ENCODE measurements at places on chromosomes 7 and 10. TPM values are rescaled to one million over a fixed set of nuclear protein-coding genes. Genes with fewer than 3 reads are reported as not detected.

DNA sequence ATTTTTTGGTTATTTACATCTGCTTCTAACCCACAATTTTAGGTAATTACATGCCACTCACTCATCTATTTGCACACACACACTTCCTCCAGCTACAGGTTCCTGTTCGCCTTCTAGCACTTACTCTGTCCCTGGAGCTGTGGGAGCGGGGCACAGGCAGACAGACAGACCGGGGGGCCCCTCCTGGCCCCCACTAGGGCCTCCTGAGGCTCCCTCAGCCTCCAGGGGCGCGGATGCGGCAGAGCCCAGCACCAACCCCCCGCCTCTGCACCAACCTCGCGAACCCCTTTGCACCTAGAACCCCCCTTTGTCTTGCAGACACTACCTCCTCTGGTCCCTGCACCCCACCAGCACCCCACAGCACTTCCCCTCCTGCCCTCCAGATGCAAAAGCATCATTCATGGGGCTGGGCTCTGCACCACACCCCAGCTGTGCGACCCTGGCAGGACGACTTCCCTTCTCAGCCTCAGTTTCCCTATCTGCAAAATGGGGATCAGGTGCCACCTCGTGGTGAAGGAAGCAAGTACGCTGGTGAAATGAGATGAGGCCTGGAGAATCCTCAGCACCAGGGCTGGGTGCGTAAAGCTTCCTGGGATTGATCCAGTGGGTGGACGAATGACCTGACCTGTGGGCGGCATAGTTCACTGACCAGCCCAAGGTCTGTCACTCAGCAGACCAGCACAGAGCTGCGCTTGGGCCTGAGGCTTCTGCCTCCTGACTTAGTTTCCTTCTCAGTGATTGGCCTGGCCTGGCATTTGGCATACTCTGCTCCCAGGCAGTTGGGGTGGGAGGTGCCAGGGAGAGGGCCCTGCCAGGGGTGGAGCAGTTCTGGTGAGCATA, 37.9 kb downstream of the ELFN1 start:
- no peak for DNase-seq

DNA sequence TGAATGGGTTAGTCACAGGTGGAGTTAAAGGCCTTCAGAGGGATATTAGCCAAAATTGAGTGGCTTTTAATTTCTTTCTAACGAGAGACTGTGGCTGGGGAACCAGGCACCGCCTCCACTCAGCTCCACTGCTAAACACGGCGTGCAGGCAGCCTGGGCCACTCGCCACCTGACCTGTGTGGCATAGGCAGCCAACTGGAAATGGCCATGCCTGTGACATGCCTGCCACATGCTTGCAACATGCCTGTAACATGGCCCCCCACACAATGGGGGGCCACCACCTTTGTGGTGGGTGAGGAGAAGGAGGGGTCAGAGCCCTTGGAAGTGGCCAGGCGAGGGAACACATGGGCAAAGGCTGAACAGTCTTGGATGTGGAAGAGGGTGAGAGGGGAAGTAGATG, 60.1 kb upstream of the PAX2 start:
- no peak for DNase-seq

DNA sequence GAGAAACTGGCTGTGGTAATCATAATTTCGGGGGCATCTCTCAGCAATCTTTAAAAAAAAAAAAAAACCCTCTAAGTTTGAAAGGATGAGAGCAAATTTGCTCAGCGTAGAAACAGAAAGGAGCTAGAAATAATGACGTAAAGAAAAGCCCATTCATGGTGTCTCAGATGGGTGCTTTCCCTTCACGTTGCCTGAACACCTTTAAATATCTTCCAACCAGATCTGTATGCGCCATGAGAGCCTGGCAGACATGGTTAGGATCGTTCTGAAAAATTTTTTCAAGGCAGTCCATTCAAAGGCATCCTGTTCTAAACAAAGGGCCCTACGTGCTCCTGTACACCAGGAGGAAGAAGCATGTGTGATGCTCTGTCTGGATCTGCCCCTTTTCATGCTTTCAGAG, 141.2 kb upstream of the C1QL3 start:
- DNase-seq = no peak

Gene GBX1
- not detected for total RNA-seq

Gene RAPGEF5
- 54.8 TPM for total RNA-seq

GRCh38 chr10:119658274-119658673, 7.1 kb downstream of the BAG3 start:
- peak; percentile 41 for DNase-seq

GRCh38 chr7:85475071-85475470, 288.2 kb upstream of the SEMA3D start:
- DNase-seq = no peak

- DNase-seq = no peak
Observed at GRCh38 chr7:119482209-119482608, 790.8 kb upstream of the KCND2 start.

DNA sequence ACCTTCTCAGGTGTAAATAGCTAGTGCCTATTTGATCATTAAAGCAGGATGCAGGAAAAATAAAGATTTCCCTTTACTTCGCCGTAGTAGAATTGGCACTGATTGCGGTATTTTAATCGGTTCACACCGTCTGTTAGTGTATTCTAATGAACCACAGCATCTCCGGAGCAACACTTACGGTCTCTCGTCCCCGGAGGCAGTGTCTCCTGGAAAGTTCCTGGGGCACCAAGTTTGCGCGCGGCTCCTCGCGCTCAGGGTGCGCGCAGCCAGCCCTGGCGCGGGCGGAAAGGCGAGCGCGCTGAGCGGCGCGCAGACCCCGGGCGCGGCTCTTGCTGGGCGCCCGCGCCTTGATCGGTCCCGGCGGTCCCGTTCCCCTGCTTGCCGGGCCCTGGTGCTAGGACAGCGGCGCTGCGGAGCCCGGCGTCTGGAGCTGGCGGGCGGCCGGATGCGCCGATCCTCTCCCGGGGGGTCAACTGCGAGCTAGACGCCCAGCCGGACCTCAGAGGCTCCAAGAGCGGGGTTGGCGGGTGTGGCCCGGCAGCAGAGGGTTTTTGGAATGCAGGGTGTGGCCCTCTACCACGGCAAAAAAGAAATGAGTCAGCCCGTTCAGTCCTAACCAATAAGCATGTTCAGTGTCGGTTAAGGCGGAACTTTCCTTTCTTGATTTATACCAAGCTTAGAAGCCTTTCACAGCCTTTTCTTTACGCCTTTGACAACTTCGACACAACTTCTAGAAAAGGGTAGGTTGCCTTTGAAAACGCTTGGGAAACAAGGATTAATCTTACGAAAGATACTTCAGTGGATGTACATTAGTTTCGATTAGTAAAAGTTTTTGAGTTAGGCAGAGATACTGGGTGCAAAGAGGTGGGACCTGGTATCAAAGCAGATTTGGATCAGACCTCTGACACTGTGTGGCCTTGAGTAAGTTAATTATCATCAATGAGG, 166.8 kb upstream of the ASAH2 start:
- peak; percentile 76 for DNase-seq

- DNase-seq = no peak
Observed at GRCh38 chr7:80719261-80719660, 80.8 kb downstream of the CD36 start.

DNA sequence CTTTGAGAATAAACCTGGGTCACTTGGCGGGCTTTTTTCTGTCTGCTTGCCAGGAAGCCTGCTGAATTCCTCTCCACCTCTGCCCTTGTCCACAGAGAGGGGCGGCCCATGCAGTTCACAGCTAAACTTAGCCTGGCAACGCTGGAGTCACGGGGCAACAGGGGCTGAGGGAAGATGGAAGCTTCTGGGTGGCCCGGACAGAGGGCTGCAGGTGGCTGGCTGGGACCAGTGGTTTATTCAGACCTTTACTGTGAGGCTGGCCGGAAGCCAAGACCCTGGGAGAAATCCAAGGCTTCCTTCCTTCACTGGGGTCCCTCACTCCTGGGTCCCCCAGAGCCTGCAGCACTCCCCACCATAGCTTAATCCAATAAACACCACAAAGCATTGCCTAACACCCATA, 17.0 kb downstream of the ITPRIP start:
- DNase-seq = no peak

Gene XRCC2
- 6.2 TPM for total RNA-seq

GRCh38 chr10:79411546-79412495, 33.6 kb downstream of the ZCCHC24 start:
- DNase-seq = no peak

DNA sequence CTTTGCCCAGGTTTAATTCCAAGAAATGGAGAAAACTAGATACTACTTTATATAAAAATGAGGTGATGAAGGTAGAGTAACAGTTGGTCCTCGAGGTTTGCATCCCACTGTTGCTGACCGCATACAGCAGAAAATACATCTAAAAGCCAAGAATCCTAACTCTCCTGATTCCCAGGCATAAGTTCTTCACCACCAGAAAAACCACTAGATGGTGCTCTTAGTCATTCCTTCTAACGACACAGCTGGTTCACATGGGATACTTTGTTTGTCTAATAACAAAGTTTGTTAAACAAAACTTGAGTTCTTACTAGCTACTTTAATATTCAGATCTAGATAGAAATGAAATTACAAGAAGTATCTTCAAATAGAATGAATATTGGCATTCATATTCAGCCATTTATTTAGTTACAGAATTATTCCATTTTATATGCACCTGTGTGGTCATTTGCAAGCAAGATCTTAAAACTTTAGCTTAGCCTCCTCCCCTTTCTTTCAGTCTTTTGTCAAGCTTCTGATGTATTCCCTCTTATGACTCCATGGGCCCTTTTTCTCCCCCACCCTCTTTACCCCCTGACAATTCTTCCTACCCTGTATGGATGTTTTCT, 54.1 kb upstream of the CYP26C1 start:
- no peak for DNase-seq

DNA sequence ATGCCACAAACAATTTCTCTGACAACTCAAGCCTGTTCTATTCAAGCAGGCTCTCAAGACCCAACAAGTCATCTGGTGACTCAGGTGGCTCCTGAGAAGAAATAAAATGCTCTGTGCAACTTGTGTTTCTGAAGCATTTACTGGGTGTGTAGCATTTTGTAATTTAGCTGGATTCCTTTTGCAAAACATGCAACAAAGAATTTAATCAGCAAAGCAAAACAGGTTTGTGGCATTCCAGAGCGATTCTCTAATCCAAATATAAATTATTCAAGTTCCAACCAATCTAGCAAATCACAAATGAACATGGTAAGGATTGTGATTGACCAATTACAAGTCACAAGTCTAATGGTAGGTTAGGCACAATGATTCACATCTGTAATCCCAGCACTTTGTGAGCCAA, 39.8 kb upstream of the C10orf67 start:
- DNase-seq = no peak

DNA sequence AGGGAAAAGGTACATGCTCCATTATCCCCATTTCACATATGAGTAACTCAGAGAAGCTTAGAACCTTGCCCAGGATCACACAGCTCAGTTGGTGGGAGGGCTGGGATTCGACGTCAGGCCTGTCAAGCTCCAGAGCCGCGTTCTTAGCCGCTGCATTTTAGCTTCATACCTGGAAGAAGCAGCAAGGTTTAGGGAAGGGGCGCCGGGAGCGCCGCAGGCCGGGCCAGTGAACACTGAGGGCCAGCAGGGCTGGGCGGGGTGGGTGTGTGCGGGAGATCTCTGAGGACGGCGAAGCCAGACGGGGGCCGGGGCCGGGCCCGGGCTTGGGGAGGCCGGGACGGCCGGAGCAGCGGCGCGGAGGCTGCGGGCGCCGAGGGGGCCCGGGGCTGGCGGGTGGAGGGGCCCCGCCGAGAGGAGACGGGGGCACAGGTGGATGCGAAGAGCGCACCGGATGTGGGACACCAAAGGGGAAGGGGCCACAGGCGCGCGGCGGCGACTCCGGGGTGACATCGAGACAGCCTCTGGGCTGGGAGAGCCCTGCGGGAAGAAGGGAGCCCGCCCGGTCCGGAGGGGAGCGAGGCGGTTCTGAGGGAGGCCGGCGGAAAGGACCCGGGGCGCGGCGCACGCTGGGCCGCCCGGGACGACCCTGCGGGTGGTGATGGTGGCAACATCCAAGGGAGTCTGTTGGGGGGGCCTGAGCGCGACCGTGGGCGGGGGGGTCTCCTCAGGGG, 498 bp downstream of the NDST2 start:
- peak; percentile 71 for DNase-seq

GRCh38 chr7:80775897-80776296, 137.5 kb downstream of the CD36 start:
- no peak for DNase-seq

- DNase-seq = no peak
Observed at GRCh38 chr10:71852355-71852937, 1.4 kb upstream of the PSAP start.

- DNase-seq = no peak
Observed at GRCh38 chr7:64314566-64314965, 805 bp downstream of the ZNF736 start.

DNA sequence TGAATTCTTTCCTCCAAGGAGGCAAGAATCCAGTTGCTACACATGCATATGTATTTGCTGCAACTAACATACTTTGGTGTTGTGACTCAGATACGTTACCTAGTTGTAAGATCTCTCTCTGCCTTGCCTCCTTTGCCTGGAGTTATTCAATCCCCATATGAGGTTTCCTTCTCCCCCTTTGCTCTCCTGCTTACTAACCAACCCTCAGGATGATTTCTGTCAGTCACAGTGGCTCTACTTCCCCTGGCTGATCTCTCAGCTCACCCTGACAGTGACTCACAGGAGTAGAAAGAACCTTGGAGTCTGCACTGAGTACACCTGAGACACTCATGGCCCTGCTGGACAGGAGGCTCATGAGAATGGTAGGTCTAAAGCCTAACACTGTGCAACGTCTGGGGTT, 92.0 kb downstream of the TMEM106B start:
- no peak for DNase-seq

Gene GOLGA7B
- 0.05 TPM for total RNA-seq

DNA sequence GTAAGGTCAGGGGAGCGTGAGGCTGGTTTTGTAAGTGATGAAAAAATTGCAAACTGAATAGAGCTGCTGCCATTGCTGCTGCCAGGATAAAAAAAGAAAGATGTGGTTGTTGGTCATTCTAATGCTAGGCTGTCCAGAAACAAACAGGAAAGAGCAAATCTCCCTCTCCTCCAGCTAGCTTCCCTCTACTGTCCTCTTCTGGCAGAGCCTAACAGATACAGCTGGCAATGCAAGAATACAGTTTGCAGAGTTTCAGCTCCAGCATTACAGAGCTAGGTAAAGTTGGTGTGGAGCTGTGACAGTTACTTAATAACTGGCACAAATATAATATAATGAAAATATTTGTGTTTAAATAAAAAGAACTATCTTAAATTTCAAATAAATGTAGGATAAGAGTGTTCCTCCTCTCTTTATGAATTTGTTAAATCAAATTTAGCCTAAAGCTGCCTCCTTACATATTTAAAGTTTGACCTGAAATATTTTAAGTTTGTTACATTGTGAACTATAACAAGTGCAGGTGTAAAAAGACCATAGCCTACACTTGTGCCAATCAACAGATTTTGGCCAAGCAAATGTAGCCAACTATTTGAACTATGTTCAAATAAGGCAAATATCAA, 407.7 kb downstream of the SH2D4B start:
- DNase-seq = no peak

All from liver (tissue), 10 donors.